NCI-H2081 (cell line): ENCODE measurements at places on chromosomes 11 and 22.
A peak's percentile ranks its signal among the peaks of the same experiment; 100 is the strongest.

GRCh38 chr11:35681163-35681767 is 18.7 kb downstream of the TRIM44 start:
- no peak for DNase-seq

GRCh38 chr11:119902656-119903231 is 173.7 kb upstream of the NECTIN1 start:
- DNase-seq: no peak

GRCh38 chr11:15119826-15120225 is 5.1 kb downstream of the INSC start:
- DNase-seq: no peak

DNA sequence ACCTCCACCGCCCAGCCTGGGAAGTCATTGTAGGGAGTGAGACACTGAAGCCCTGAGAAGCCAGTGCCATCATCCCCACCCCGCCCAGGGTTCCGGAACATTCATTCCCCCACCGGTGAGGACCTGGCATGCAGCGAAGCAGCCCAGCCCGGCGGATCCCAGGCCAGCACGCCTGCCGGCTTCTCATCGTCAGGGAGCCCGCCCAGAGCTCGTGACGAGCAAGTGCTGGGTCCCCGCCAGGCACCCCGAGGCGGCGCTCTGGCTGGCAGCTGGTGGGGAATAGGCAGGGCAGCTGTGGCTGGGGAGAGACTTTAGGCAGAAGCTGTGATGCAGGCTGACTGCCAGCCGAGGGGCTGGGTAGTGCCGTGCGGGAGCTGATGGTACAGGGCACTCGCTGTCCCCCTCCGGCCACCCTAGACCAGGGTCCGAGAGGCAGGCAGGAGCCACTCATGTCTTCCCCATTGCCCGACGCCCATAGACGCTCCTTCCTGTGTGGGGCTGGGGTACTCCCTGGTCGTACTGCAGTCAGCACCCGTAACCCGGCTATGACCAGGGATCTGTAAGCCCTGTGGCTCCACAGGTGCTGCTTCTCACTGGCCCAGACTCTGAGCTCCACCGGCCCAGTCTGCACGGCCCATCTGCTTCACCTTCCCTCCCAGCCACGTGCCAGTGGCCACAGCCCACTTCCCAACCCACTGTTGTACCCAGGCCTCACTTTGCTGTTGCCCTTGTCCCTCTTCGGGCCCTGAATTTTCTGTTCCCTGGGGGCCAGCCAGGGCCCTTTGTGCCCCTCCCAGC is 24.5 kb upstream of the CABP7 start:
- peak; percentile 92 for DNase-seq

DNA sequence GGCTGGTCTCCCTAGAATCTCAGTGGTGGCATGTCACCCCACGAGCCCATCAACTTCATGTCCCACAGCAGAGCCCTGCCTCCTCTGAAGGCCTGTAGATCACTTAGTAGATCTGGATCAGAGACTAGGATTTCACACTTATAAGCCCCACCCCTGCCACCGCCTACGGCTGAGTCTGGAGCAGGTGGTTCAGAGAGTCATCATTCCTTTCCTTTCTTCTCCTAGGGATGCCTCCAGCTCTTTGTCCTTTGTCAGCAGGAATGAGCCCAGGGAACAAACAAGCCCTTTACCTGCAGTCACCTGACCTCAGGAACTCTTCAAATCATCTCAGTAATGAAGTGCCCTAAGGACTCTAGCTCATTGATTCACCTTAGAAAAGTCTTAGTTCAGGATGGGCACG is 37.8 kb downstream of the SCGB1A1 start:
- no peak for DNase-seq

- DNase-seq: peak; percentile 37
Measured at GRCh38 chr11:67983951-67984350, 19.9 kb downstream of the UNC93B1 start.
